ENCODE measurements at places on chromosomes 6 and 20.

- no peak for DNase-seq
Measured at GRCh38 chr6:125363824-125364165, 62.0 kb upstream of the HDDC2 start.

- DNase-seq = no peak
Measured at GRCh38 chr6:17881085-17881858, 106.2 kb downstream of the KIF13A start.

DNA sequence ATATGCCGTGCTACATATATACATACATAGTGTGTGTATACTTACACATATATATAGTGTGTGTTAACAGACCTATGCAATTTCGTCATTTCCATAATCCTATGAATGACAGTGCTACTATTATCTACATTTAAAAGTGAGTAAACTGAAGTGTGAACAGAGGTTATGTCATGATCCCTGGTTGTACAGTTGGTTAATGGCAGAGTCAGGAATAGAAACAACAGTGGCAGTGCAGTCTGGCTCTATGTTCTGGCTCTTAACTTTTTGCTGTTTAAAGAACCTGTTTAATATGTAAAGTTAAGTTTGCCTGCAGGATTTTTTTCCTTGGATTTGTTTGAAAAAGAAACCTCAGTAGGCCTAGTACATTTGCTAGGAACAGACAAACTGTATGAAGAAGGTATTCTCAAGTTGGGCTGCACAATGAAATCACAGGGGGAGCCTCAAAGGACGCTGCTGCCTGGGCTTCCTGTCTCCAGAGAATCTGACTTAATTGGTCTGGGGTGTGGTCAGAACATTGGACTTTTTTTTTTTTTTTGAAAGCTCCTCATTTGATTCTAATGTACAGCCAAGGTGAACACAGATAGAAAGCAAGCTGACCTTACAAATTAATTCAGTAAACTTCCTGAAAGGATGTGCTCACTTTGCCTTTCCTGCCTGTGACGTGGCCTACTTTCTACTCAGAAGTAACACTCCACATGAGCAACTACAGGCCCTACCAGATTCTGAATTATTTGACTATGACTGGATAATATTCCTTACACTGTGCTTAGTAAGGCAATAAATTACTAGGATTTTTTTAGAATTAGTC lies 29.4 kb downstream of the PLCB1 start:
- no peak for DNase-seq

DNA sequence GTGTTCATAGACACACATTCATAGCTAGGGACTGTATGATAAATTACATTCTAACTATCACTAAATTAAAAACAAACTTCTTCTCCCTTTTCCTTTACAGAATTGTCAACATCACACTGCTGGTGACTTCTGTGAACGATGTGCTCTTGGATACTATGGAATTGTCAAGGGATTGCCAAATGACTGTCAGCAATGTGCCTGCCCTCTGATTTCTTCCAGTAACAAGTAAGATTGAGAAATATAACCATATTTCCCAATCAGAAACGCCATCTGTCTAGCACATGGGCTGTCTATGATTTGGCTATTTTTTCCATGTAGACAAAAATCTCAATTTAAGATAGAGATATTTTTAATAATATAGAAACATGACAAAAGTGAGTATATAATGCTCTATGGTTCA lies 367.7 kb downstream of the ARHGAP18 start:
- DNase-seq = no peak

DNA sequence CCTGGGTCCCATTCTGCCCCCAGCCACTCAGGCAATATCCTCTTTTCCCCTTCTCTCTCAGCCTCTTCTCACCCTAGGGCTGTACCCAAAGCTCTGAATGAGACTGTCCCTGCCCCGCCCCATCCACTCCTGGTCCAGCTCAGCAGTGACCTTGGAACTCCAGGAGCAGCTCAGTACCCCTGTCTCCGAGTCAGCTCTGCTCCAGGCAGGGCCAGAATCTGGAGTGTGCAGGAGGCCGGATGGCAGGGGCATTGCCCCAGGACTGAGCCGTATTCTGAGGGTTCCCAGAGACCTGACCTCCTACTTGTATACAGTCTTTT lies 2.0 kb upstream of the RAET1G start:
- no peak for DNase-seq
